ENCODE measurements at places on chromosomes 13 and 19.

GRCh38 chr13:91660076-91660415, 261.6 kb downstream of the GPC5 start:
- DNase-seq = no peak

- DNase-seq = no peak
Observed at GRCh38 chr13:111388851-111389500, 68.5 kb downstream of the TEX29 start.

- no peak for DNase-seq
Observed at GRCh38 chr19:15584541-15585115, 30.4 kb upstream of the CYP4F8 start.

DNA sequence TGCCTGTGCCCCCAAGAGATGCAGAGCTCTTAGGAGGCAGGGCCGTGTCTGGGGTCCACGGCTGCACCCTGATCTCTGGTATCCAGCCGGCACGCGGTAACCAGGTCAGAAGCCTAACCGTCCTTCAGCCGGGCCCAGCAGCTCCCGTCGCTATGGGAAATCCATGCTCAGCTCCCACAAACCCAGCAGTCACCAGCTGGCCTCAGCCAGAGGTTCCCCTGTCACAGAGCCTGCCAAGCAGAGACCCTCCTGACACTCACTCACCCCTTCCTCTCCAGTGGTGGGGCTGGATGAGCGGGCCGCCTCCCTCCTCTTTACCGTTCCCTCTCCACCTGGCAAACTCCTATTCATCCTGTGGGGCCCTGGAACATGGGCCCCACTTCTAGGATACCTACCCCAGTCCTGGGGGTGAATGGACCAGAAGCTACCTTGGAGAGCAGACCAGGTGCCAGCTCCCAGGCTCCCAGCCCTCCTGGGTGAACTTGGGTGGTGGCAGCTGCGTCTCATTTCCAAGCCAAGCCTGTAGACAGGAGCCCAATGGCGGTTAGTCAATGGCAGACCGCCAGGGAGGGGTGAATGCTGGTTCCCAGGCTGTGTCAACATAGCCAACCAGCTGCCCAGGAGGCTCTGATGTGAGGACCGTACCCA, 21.4 kb upstream of the TCF3 start:
- no peak for DNase-seq

DNA sequence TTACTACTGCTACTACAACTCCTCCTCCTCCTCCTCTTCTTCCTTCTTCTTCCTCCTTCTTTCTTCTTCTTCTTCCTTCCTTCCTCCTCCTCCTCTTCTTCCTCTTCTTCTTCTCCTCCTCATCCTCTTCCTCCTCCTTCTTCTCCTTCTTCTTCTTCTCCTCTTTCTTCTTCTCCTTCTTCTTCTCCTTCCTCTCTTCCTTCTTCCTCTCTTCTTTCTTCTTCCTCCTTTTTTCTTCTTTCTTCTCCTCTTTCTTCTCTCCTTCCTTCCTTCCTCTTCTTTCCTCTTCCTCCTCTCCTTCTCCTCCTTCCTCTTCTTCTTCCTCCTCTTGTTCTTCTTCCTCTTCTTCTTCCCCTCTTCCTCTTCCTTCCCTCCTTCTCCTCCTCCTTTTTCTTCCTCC, 94.7 kb upstream of the MYO16 start:
- no peak for DNase-seq

GRCh38 chr13:108325863-108326262, 56.3 kb downstream of the TNFSF13B start:
- DNase-seq = no peak

All from cortex of kidney (tissue), 1 donor.